T-helper 2 cell (primary cell): ENCODE measurements at places on chromosomes 1 and 21.

GRCh38 chr1:234963180-234963903, 165.3 kb downstream of the TOMM20 start:
- DNase-seq = peak; percentile 56

- DNase-seq = no peak
These were observed 401 bp downstream of the TP73 start for GRCh38 chr1:3652548-3653285.

DNA sequence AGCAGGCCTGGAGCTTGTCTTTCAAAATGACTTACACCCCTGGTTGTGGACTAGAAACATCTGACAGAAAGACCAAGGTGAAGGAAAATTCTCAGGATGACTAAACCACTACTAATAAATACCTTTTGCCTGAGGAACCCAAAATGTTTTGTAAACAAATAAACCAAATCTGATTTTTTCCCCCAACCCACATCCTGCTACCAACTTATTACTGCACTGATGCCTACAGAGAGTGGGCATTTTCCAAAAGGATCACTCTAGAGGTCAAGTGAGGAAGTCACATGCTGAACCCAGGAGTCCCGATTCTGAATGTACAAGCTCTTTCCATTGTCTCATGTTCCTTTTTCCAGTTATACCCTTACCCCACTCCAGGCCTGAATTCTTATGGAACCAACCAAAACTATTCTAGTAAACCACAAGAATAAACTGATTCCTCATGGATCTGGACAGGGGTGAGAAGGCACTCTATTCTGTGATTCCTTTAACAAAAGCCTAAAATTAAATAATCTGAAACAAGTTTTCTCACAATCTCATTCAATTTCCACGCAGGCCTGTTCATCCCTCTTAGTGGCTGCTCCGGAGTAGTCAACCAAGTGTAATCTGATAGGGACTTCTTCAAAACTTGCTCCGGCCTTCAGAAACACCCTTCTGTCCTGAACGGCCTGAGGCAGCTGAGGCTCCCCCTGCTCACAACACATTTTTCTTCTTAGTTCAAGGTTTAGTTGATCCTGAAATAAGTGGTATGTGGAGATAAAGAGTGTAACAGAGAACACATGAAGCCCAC, 1.4 kb downstream of the PI4KB start:
- DNase-seq = no peak

- no peak for DNase-seq
These were observed 5.9 kb downstream of the CD48 start for GRCh38 chr1:160705742-160706141.
